DND-41 (cell line): ENCODE measurements at places on chromosomes 1 and 21.

DNA sequence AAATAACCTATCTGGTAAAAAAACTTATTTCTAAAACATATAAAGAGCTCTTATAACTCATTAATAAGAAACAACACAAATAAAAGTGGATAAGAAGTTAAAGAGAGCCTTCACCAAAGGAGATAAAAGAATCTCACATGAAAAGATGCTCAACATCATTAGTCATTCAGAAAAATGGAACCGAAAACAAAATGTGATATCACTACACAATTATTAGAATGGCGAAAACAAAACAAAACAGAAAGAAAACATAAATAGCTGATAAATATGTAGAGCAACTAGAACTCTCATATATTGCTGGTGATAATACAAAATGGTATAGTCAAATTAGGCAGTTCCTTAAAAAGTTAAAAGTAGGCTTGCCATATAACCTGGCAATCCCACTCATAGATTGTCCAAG is 1109.3 kb downstream of the PLA2G4A start:
- no peak for DNase-seq

GRCh38 chr1:152013664-152014237 is 20.1 kb upstream of the S100A10 start:
- peak; percentile 53 for DNase-seq

DNA sequence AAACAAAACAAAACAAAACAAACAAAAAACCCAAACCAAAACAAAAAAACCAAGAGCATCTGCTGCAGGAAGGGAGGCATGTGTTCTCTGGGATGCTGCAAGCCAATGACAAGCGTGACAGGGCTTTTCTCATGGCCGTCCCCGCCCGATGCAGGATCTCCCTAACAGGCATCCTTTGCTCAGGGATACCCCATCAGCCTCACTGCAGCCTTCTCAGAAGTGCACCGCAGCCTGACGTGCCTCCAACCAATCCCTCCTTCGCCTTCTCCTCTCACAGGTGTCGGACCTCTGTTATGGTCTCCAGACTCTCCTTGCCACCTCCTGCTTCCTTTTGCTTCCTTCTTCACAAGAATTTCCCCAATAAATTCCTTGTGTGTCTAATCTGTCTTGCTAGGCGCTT is 147.2 kb downstream of the PCP4 start:
- DNase-seq, result no peak

- DNase-seq, result no peak
Observed at GRCh38 chr1:41758500-41758899, 160.2 kb downstream of the HIVEP3 start.

GRCh38 chr21:29298348-29299045 is at the start of gene BACH1:
BACH1 (plus strand) TSS chr21:29298922; CDS start chr21:29321281, 22,359 bp downstream.
- peak; percentile 86 for DNase-seq
